ENCODE measurements at places on chromosomes 3 and 15.

GRCh38 chr3:171982828-171983227, 56.5 kb upstream of the FNDC3B start:
- DNase-seq: no peak

GRCh38 chr3:172258624-172259023, 189.6 kb downstream of the GHSR start:
- DNase-seq: no peak

DNA sequence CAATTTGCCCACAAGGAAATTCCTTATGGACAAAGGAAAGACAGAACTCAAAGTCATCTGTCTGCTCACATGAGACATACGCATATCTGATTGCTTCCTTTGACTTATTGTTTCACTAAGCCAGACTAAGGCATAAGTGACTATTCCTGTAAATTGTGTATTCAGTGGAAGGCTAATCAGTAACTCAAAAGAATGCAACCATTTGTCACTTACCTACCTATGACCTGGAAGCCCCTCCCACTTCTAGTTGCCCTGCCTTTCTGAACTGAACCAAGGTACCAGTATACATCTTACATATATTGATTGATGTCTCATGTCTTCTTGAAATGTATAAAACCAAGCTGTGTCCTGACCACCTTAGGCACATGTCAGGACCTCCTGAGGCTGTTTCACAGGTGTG, 53.5 kb upstream of the PROK2 start:
- no peak for DNase-seq

DNA sequence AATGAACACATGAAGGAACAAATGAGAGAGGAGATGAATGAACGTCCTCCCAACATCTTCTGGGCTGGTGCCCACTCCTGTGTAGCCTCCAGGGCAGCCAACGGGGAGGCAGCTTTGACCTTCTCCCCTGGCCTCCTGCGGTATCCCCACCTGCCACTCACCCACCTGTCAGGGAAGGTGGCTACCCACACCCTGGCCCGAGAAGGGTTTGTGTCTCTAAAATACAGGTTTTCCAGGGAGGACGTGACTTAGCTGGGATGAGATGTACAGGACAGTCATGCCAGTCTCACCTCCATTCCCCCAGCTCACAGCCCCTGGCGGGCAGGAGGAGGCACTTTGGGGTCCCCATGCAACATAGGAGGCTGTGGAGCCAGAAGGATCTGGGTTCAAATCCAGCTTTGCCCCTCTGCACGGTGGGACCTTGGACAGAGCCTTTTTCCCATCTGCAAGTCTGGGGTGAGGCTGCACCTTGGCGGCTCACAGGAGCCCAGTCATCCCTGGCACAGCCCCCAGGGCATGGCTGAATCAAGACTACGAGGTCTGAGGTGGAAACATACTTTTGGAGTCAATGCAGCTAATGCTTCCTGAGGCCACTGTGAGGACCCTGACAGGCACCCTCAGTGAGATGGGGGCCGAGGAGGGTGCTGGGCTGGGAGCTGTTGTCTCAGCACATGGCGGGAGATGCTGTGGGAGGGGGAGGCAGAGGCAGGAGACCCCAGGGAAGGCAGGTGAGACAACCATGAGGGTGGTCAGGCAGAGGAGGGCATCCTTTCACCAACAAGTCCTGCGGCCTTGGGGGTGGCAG, 11.1 kb upstream of the PLXND1 start:
- no peak for DNase-seq

GRCh38 chr3:95387242-95388021, 1324.6 kb downstream of the NSUN3 start:
- DNase-seq: no peak

- DNase-seq: no peak
Measured at GRCh38 chr3:24628523-24629258, 134.0 kb upstream of the THRB start.

DNA sequence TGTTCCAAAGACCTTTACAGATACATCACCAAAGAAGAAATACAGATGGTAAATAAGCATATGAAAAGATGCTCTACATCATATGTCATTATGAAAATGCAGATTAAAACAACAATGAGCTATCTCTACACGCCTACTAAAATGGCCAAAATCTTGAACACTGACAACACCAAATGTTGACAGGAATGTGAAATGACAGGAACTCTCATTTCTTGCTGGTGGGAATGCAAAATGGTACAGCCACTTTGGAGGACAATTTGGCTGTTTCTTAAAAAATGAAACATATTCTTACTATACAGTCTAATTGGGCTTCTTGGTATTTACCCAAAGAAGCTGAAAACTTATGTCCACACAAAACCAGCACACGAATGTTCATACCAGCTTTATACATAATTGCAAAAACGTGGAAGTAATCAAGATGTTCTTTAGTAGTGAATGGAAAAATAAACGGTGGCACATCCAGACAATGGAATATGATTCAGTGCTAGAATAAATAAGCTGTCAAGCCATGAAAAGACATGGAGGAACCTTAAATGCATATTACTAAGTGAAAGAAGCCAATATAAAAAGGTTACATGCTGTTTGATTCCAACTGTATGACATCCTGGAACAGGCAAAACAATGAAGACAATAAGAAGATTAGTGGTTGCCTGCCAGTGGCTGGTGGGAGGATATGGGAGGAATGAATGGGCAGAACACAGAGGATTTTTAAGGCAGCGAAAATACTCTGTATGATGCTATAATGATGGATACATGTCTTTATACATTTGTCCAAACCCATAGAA, 81.3 kb upstream of the NEDD4 start:
- DNase-seq: no peak

GRCh38 chr3:87595798-87596197, 319.4 kb upstream of the POU1F1 start:
- no peak for DNase-seq

DNA sequence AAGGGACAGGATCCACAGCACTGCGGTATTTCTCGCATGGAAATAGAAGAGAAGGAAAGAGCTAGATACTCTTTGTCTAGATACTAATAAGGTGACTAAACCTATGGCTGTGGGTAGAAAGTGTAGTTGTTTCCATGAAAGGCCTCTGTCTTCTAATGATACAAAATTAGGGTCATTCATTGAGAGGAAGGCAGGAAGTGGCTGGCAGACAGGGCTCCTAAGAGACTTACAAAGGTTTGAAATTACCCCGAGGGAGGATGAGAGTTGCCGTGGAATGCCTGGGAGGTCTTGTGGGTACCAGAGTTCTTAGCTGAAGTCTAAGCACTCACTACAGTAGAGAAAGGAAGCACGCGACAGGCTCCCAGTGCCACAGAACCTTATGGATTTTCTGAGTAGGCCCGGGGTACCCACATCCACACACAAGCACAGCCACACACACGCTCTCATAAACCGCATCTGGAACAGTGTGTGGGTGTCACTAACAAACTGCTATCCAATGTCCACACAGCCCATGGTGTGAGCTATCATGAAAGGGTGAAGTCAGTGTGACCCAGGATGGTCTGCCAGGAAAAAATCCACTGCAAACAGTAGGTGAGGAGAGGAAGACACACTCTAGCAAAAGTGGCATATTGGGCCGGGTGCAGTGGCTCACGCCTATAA, 221.4 kb downstream of the FAM43A start:
- DNase-seq: no peak

DNA sequence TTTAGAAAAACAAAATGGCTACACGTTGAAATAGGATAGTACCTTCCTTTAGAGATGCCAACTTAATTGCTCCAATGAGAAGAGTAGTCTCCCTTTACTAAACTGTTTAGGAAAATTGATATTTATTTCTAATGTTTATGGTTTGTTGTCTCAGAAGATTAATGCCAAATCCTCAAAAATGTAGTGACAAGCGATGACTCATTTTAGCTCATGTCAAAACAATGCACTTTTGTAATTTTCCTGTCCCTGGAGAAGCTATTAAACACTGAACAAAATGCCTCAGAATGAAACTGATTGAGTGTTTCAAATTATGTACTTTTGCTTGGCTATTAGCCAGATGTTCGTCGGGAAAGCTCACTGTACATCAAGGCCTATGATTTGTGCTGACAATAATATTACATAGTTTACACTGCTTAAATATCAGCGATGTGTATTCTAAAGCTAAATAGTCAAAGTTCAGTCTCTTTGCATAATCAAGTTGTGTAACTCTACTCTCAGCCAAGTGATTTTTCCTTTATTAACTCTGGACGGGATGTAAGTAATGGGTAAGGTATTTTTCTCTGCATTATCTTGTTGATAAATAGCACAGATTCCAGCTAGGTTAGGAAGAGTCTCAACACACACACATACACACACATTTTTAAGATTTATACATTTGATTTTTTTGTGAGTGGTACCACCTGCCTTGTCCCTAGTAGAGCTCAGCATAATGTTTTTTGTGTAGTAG, 83.7 kb downstream of the CMSS1 start:
- DNase-seq: peak; percentile 17

- no peak for DNase-seq
Measured at GRCh38 chr3:1929788-1930414, 168.8 kb upstream of the CNTN4 start.

DNA sequence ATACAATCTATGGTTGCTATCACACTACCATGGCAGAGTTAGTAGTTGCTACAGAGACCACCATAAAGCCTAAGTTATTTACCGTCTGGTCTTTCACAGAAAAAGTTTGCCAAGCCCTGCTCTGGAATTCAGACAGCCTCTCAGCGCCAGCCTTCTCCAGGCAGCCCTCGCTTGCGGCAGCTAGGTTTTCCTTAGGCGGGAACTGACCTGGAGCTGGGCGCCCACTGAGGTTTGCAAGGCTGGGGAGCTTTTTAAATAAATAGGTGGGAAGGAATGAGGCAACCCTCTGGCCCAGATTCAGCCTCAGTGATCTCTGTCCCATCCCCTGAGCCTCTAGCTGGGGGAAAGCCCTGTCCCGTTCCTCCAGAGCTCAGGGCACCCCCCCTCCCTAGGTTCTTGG, 1.2 kb downstream of the CTSH start:
- no peak for DNase-seq

DNA sequence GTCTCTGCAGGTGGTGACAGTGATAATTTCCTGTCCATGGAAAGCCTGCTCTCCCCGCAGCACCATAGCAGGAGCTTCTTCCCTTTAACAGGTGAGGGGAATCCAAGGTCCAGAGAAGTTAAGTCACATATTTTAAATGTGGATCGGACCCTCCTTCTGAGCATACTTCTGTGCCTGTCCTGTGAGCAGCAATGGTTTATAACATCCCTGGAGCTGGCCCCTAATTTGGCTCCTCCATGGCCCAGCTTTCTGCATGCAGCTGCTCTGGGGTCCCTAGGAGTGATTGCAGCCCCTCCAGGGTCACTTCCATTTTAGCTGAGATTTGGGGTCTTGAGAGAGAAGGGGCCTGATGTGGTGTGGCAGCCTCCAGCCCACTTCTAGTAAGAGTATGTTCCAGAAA, 127.8 kb downstream of the EEFSEC start:
- no peak for DNase-seq

DNA sequence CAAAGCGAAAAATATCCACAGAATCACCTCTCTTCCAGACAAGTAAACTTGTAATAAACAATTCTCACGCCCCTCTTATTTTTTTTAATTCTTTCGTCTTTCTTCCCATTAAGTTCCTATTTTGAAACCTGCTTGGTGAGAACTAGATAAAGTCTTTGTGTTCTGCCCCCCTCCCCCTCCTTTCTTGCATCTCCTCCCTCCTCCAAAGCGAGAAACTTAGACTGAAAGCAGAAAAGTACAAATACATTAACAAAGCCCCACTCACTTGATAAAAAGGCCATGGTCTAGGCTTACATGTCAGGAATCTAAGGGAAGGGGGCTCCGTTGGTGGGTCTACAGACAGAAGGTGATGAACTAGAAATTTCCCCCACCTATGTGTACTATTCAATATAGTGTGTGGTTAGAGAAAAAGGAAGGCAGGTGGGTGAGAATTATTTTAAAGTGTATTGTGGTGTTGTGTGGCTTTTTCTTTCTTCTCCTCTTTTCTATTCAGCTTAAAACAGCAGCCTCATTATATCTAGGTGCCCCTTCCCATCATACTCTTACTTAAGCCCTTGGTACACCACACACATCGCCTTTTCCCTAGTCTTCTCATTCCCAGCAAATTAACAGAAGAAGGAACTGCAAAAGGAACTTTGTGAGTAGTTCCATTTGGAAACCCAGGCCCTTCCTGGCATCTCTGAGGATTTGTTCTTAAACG, 215.3 kb downstream of the MEIS2 start:
- no peak for DNase-seq
